ENCODE measurements at places on chromosomes 6 and 20.

GRCh38 chr20:34328928-34329677 is 25.9 kb upstream of the AHCY start:
- DNase-seq, result no peak

GRCh38 chr20:19110881-19111460 is 101.5 kb upstream of the SLC24A3 start:
- DNase-seq, result no peak

DNA sequence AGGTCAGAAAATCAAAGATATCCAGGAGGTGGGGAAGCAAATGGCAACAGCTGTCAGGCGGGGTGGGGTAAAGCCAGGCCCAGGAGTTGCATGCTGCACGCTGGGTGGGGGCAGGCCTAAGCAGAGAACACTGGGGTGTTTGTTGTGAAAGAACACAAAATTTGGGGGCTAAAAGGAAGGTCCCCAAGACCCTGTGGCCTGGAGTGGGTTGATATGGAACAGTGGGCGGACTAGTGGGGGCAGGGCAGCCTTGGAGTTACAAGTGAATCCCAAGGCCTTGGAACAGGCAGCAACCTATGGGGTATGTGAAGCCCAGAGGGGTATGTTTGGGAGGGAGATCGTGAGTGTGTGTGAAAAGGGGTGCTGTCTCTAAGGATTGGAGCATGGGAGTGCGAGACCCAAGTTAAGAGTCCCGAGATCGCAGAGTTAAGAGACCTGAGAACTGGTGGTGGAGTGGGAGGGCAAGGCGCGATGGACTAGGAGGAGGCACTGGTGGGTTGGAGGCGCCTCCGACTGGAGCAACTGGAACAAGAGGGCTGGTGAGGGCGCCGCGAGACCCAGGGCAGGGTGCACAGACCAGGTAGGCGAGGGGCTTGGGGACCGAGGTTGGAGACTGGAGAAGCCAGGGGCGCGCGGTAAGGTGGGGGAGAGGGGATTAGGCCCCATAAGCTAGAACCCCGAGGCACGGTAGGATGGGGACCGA is 658 bp downstream of the CUL7 start:
- DNase-seq, result peak; percentile 33

GRCh38 chr20:61146023-61146422 is 106.0 kb upstream of the CDH4 start:
- no peak for DNase-seq

DNA sequence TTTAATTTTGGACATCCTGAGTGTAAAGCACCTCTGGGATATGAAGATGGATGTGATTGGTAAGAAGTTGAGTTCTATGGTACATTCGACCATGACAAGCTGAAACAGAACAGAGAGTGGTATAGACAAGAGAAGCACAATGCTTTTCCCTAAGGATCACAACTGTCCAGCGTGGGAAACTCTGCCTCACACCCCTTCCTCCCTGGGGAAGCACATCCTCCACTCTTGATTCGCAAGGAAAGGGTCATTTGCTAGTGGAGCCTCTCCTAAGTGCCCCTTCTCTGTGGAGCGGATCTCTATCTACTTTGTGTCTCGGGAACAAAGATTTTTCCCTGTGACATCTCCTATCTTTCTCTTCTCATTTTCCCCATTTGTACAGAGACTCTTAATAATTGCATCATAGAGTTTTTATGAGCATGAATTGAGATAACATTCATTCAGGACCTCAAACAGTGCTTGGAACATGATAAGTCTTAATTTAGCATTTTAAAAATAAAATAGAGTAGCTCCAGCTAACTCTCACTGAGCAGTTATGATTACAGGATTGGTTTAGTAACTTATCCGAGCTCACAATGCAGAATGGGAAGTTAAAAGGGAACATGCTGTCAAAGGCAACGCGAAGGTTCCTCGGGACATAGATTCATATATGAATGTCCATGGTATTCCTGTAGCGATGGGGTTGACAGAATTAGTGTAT is 775.2 kb downstream of the C6orf118 start:
- DNase-seq, result no peak

DNA sequence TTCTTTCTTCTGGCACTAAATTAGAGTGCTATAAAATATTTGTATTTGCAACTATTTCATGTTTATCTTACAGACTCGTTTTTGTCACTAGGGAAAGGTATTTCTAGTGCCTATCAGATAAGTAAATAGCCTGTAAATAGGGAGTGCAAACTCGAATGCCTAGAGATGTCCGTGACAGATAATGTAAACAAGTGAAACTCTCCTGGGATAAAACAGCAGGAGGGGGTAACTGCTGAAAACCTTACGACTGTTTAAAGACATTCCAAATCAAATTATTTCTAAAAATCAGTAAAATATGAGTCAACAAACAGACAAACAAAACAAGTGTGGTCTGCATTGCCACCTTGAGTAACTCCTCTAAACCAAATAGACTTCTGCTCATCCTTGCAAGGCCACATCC is 932.1 kb downstream of the EYS start:
- DNase-seq, result no peak

DNA sequence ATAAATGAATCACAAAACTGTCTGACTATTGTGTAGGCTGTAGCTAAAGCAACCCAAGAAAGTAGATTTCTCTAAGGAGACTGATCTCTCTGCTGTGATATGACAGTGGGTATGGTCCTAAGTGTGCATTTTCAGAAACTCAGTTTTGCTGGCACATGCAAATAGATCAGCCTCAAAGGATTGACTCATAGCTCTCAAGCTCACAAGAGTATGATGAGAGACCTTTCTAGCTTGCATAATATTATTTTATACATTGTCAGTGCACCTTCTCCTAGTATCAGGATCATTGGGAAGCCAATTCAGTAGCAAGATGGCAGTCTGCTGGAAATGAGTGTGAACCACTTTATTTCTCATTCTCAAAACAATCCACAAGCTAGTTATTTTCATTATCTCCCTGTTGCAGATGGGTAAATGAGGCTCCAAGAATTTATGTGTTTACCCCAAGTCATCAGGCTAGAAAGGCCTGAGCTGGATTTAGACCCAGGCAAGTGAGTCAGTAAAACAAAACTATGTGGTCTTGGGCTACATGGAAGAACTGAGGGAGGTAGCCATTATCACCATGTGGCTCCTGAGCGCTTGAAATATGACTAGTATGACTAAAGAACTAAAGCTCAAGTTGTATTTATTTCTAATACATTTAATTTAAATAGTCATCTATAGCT is 27.9 kb upstream of the PLCB4 start:
- DNase-seq, result no peak

DNA sequence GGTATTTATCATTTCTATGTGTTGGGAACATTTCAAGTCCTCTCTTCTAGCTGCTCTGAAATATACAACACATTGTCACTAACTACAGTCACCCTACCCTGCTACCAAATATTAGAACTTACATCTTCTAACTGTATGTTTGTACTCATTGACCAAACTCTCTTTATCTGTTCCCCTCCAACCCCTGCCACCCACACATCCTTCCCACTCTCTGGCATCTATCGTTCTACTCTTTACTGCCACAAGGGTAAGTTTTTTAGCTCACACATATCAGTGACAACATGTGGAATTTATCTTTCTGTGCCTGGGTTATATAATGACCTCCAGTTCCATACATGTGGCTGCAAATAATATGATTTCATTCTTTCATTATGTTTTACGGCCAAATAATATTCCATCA is 171.9 kb downstream of the GMDS start:
- DNase-seq, result no peak

DNA sequence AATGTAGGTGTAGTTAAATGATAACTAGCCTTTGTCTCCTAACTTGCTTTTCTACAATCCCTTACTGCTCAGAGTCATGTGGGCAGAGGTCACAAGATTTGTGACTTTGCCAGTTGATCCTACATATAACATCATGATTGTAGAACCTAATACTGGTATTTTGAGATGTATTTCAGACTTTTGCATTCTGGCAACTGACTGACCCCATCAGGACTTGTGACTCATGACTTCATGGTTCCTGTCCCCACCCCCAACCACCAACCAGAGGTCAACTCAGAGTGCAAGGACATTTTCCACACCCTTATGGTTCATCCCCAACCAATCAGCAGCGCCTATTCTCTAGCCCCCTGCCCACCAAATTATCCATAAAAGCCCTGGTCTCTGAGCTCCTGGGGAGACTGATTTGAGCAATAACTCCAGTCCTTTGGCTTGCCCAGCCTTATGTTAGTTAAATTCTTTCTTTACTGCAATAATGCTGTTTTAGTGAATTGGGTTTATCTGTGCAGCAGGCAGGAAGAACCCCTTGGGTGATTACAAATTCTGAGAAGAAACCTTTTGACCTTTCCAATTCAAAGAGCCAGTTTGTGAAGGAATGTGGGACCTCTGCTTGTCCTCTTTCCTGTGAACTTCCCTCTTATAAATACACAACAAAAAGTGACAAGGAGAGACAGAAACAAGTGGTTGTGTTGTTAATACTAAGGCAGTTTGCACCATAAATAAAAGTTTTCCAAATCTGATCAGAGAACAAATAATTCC is 588.7 kb downstream of the UTRN start:
- DNase-seq, result no peak

GRCh38 chr6:133606852-133607251 is 282.1 kb upstream of the TCF21 start:
- DNase-seq, result no peak

DNA sequence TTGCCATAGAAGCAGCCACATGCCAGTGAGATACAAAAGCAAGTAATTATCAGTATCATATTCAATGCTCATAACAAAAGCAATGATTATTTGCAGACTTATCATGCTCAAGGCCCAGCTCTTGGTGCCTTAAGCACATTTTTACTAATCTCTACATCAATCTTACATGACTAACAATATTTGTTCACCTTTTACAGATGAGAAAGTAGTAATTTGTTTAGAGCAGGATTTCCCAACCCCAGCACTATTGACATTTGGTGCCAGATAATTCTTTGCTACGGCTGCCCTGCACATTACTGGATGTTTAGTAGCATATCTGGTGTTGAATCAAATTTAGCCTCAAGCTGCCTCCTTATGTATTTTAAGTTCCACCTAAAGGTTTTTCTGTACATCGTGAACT is 19.0 kb upstream of the DOK5 start:
- no peak for DNase-seq

- DNase-seq, result no peak
These were observed 30.5 kb downstream of the TSPYL4 start for GRCh38 chr6:116223355-116223754.

- DNase-seq, result no peak
These were observed 92.5 kb downstream of the SLC22A23 start for GRCh38 chr6:3364391-3364790.

DNA sequence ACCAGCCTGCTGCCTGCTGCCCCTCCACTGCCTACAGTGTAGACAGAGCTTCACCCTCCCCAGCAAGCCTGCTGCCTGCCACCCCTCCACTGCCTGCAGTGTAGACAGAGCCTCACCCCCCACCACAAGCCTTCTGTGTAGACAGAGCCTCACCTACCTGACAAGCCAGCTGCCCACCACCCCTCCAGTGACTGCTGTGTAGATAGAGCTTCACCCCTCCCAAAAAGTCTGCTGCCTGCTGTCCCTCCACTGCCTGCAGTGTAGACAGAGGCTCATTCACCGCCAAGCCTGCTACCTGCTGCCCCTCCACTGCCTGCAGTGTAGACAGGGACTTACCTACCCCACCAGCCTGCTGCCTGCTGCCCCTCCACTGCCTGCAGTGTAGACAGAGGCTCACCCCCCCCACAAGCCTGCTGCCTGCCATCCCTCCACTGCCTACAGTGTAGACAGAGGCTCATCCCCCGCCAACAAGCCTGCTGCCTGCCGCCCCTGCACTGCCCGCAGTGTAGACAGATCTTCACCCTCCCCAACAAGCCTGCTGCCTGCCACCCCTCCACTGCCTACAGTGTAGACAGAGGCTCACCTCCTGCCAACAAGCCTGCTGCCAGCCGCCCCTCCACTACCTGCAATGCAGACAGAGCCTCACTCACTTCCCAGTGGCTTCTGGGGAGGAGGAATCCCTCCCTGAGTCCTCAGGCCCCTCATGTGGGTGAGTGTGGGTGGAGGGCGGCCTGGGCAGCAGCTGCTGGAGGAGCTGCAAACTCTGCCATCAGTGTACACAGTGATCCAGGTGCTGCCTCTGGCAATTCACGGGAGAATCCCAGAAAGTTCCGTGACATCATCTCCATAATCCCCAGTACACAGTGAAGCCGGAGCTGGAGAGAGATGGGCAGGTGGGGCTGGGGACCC is 140.9 kb downstream of the DLL1 start:
- no peak for DNase-seq

- no peak for DNase-seq
These were observed 81.4 kb downstream of the ANKS1A start for GRCh38 chr6:34970488-34970887.

DNA sequence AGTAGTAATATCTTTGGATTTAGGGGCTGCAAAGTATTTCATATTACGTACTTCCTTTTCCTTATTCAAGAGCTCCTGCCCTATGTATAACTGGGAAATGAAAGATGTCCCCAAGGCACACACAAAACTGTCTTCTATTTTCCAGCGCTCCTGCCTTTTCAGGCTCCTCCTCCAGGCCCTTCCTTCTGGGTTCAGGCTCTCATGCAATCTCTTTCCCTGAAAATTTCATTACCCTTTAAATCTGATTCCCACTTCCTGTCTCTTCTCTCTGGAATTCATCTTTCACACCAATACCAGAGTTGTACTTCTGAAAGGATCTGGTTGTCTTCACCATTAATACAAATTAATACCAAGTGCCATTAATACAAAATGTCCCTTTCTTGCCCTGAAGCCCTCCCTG is 181.6 kb downstream of the UTRN start:
- DNase-seq, result no peak

GRCh38 chr6:48626421-48626820 is 515.4 kb upstream of the PTCHD4 start:
- DNase-seq, result no peak

GRCh38 chr20:63452341-63452740 is 20.1 kb downstream of the KCNQ2 start:
- DNase-seq, result no peak

GRCh38 chr6:39430871-39431523 is 108.5 kb upstream of the KCNK16 start:
- peak; percentile 3 for DNase-seq

DNA sequence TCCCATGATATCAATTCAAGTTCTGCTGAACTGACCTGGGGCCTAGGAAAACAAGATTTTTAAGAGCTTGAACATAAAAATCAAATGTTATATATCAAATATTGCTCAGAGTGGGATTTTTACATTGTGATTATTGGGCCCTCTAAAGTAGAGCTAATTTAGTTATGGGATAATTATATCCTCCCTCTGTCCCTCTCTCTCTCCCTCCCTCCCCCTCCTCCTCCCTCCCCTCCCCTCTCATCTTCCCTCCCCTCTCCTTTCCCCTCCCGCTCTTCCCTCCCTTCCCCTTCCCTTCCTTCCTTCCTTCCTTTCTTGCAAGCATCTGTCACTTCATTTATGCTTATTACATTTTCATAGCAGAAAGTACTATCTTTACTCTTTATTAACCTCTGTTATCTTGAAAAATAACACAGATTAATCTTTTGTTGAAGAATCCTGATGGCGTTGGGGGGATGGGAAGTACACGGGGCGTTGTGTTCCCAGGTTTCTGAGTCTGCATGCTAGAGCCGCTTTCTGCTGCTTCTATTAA is 32.8 kb downstream of the KIF25 start:
- no peak for DNase-seq

All from stimulated activated CD4-positive, alpha-beta T cell treated with anti-CD3 and anti-CD28 coated beads, Interleukin-4, amount 100 ng/mL, for 1 hour (primary cell).